GM18507 (cell line): ENCODE measurements at places on chromosomes 16 and 17.

GRCh38 chr17:50630524-50631194 is 4.0 kb upstream of the ABCC3 start:
- peak; percentile 33 for DNase-seq

- no peak for DNase-seq
These were observed 331.5 kb downstream of the HAPSTR1 start for GRCh38 chr16:9422762-9423513.

DNA sequence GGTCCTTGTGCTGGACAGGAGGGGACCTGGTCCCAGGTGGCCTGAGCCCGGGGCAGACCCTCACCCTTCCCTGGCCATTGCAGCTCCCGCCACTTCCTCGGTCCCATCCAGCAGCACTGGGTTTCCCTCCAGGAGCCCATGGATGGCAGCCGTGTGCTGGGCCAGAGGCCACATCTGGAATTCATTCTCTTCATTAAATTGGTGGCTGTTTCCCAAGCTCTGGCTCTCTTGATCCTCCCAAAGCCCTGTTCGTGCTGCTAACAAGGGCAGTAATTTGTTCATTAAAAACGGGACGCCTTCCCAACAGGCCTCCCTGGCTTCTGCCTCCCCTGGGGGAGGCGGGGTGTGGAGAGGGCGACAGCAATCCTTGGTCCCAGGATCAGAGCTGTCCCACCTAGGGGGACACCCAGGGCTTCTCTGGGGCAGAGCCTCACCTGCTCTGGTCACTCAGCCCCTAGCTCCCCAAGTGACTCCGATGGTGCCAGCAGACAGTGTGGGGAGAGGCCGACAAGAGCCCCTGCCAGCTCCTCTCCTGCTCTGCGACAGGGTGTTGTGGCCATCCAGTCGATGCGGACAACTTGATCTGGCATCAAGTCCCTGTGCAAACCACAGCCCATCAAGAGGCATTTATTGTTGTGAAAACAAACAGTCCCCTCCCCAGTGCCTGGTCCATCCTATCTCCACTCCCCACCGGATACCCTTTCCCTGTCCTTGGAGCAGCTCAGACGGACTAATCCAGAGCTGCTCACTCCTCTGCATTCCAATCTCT is 44.0 kb downstream of the SDK2 start:
- DNase-seq, result no peak

GRCh38 chr16:81449241-81449640 is 4.6 kb downstream of the CMIP start:
- no peak for DNase-seq

- no peak for DNase-seq
These were observed 24.4 kb downstream of the CACNG5 start for GRCh38 chr17:66859353-66859752.

- DNase-seq, result no peak
These were observed 138.5 kb downstream of the DNAH9 start for GRCh38 chr17:11736613-11737312.

DNA sequence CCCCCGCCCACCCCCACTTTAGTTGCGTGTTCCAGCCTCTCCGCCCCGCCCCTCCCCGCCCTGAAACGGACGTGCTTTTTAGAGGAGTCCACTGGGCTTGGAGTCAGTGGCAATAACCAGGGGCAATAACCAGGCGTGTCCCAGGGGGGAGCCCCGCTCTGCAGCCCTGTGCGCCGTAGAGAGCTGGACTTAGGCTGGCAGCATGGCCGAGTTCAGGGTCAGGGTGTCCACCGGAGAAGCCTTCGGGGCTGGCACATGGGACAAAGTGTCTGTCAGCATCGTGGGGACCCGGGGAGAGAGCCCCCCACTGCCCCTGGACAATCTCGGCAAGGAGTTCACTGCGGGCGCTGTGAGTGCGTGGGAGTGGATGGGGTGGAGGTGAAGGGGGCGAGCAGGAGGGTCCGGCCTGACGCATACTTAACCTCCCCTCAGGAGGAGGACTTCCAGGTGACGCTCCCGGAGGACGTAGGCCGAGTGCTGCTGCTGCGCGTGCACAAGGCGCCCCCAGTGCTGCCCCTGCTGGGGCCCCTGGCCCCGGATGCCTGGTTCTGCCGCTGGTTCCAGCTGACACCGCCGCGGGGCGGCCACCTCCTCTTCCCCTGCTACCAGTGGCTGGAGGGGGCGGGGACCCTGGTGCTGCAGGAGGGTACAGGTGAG is at the start of gene ALOX15B:
Gene ALOX15B, plus strand, starts transcription at position 106 of the 657 bp plus-strand sequence. Its CDS starts 97 bp downstream, at position 203.
- DNase-seq, result no peak

GRCh38 chr17:34723875-34724274 is 144.5 kb downstream of the TMEM132E start:
- DNase-seq, result no peak

- DNase-seq, result no peak
These were observed 30.3 kb downstream of the CPSF4L start for GRCh38 chr17:73231395-73231794.

GRCh38 chr16:27108051-27108770 is 41.5 kb downstream of the C16orf82 start:
- no peak for DNase-seq

DNA sequence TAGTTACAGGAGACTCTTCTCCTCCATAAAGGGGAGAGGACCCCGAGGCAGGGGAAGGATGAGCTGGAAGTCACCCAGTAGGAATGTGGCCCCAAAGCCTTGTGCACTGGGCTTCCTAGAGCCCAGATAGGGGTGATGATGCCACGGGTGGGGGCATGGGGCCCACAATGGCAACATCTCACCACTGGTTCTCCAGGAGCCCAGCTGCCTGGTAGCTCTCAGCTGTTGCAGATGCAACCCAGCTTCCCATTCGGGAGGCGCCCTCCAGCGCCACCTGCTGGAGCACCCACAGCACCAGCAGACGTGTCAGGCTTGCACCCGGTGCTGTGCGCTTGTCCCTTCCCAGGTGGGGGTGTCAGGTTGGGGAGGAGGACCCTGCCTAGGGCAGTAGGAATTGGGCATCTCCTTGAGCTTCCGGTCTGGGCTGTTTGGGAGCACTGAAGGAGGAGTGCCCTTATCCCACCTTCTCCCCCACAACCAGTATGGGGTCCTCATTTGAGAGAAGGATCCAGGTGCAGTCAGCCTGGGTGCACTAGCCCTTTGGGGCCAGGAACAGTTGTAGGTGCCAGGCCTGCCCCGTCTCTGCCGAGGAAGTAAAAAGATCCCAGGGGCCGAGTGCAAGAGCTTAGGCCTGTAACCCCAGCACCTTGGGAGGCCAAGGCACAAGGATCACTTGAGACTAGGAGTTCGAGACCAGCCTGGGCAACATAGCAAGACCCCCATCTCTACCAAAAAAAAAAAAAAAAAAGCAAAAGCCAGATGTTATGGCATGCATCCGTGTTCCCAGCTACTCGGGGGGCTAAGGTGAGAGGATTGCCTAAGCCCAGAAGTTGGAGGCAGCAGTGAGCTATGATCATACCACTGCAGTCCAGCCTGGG is 14.4 kb downstream of the CDIPT start:
- DNase-seq, result peak; percentile 57

- no peak for DNase-seq
These were observed 759 bp upstream of the TP53I13 start for GRCh38 chr17:29567554-29568330.

GRCh38 chr16:48535831-48536613 is 74.0 kb downstream of the N4BP1 start:
- peak; percentile 59 for DNase-seq

GRCh38 chr17:43789482-43789881 is 9.2 kb downstream of the CFAP97D1 start:
- no peak for DNase-seq

GRCh38 chr16:10981697-10982216 is 37.4 kb downstream of the CLEC16A start:
- peak; percentile 37 for DNase-seq

GRCh38 chr16:932831-933330 is 37.9 kb downstream of the LMF1 start:
- DNase-seq, result no peak

DNA sequence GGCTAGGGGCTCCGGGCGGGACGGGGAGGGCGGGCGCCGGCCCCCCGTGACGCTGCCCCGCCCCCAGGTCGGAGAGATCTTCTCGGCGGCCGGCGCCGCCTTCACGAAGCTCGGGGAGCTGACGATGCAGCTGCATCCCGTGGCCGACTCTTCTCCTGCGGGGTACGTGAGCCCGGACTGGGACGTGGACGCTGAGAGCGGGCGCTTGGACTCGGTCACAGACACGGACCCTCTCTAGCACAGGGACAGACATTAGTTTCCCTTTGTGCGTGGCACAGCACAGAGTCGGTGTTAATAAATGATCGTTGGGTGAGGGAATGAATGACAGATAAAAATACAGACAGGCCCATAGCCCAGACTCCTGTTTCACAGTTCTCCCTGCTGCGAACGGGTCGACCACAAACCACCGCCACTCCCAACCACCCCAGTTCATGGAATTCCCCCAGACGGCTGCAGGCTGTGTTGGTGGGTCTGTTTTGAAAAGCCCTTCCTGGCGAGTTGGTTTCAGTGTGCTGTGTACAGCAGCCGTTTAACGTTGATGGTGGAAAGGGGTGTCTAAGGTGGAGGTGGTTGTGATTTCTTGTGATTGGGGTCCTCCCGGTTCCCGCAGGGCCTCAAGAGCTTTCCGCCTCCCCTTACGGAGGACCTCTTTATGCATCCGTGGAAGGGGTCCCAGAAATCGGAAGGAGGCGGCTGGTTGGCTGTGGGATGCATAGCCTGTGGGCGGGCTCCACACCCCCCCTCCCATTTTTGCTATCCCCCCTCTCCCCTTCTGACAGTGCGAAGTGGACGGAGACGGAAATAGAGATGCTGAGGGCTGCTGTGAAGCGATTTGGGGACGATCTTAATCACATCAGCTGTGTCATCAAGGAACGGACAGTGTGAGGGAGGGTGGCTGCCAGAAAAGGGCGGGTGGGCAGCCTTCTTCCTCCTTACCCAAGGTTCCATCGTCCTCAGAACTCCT is 2.9 kb downstream of the RNASEK start:
- DNase-seq, result no peak

DNA sequence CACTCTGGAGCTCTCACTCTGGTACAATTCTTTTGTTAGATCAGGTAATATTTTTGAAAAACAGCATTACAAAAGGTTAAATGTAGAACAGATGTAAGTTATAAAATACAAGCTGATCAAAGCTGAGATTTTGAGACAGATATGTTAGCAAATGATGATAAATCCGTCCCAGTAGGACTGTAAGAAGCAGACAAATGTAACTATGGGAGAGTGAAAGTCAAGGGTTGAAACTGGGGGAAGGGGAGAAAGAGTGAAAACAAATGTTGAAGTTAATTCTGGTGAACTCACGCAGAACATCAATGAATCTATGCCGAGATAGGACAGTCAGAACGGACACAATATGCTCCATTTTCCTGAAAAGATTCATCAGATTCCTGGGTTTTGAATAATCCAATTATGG is 298.9 kb upstream of the IRX5 start:
- no peak for DNase-seq

DNA sequence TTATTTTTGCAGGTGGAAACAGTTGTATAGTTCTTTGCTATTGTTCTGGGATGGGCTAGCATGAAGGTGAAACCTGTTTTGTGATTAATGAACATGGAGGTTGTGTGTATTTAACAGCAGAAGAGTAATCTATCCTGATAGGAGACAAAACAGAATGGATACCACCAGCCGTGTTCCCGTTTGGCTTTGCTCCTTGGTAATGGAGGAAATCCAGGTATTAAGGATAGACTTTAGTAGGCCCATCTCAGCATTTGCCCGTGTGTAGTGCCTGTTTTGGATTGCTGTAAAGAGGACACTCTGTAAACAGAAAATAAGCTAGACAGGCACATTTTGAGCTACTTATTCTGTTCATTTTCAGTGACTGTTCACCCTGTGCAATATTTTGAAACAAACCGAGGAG is 215.1 kb downstream of the RBFOX1 start:
- no peak for DNase-seq

GRCh38 chr17:45680360-45680759 is 103.8 kb upstream of the CRHR1 start:
- DNase-seq, result no peak
